NCI-H1436 (cell line): ENCODE measurements at places on chromosomes 4 and X.

GRCh38 chr4:138894011-138894410 is 121.6 kb upstream of the NOCT start:
- DNase-seq: no peak

- DNase-seq: no peak
These were observed 5.8 kb downstream of the HERC3 start for GRCh38 chr4:88597970-88598660.

- peak; percentile 89 for DNase-seq
These were observed 48.6 kb downstream of the GPRASP3 start for GRCh38 chrX:102768987-102769761.

DNA sequence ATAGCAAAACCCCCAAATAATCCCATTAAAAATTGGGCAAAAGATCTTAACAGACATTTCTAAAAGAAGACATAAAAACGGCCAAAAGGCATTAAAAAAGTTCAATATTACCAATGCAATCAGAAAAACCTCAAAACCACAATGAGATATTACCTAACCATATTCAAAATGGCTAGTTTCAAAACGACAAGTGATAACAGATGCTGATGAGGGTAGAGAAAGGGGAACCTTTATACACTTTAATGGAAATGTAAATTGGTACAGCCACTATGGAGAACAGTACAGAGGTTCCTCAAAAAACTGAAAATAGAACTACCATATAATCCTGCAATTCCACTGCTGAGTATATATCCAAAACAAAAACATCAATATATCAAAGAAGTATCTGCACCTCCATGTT is 6.2 kb downstream of the AADAT start:
- no peak for DNase-seq

DNA sequence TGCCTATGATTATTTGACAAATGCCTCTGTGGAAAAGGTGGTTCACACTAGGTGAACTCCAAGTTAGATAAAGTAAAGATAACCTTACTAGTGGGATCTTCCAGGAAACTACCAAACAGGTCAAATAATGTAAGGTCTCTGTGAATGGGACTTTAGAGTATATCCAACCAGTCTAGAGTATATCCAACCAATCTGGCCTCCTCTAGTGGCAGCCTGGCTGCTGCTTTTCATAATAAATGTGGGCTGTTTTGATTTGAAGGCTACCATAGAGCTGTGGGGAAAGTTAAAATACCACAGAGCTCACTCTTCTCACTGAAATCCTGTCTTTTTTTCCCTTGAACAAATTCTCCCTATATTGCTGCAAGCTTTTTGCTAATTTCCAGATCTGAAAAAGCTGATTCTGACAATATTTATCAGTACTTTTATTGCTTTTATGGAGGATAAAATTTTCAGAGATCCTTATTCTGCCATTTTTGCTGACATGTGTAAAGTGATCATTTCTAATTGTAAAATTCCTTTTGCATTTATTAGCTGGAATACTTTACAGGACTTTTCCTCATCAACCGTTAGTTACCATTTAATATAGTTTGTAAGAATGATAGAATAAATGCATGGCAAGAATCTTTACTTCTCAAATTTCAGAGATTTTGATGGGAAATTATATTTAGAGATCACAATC is 111.3 kb downstream of the TET2 start:
- no peak for DNase-seq

DNA sequence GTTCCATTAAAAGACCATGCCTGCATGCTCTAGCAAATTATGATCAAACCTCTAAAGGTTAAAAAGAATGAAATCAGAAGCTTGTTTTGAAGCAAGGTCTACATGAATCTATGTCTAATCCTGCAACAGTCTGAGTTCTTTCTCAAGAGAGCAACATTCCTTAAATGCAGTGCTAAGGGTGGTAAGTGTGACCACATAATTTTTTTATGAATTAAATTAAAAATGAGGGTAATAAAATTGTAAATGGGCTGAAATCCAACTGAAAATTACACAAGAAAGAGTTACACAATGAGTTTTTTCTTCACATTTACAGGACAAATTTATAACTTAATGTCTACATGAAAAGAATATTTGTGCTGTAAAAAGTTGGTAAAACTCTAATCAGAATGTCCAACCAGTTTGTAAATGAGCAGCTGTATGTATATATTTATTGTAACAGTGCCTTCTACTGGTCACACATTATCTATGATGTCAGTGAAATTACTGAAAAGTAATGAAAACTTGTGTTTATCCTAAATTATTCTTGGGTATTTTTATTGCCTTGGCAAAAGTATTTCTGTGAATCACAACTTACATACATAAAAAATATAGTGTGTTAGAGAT is 336.3 kb upstream of the PITX2 start:
- DNase-seq: no peak

DNA sequence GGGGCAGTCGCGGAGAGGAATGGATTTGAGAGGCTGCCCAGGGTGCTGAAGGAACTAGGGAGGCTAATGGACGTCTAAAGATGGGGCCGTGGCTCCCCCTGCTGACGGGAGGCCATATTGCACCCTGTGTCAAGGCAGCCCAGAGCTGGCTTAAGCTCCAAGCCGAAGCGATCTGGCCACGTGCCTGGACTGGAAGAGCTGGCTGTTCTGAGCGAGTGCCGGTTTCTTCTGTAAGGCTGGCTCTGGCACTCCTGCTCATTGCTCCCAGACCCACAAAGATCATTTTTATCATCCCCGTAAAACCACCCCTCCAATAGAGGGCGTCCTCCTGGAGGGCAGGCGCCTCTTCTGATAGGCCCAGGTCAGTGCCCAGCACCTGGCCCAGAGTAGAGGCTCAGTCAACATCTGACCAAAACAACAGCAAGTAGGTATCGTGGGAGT is 5.6 kb downstream of the PNCK start:
- peak; percentile 68 for DNase-seq

DNA sequence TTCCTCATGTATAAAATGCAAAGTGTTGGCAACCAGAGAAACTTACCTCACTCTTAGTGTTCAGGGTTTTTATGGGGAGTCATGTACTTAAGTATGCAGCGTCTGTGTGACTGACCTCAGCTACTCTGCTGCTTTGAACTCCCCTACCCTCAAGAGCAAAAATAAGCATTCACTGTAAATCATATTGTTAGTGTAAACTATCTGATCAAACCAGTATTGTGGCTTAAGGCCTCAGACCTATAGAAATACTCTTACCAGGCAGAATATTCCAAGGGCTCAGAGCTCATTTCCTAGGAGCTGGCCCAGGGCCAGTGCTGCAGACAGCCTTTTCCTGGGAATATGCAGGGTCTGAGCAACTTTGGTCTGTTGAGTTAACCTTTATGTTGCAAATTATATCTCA is 453.1 kb downstream of the CCSER1 start:
- no peak for DNase-seq

- no peak for DNase-seq
These were observed 38.9 kb downstream of the DTHD1 start for GRCh38 chr4:36320117-36320896.
